ENCODE measurements at places on chromosomes 1 and 21.
A peak's percentile ranks its signal among the peaks of the same experiment; 100 is the strongest.

DNA sequence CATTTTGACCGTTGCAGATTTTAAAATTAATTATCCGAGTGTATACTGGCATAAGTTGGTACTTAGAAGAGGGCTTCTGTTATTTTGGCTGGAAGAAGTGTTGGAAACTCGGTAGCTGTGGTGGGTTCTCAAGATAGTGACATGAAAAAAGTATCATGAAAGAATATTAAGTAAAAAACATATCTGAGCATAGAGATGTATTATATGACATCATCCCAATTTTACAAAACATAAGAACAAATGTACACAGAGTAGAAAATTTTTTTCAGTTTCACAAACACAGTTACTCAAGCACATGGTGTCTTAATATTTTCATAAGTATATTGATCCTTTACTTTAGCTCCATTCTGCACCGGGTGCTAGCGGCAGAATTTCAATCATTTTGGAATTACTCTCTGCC, 684 bp downstream of the IFI16 start:
- no peak for DNase-seq

DNA sequence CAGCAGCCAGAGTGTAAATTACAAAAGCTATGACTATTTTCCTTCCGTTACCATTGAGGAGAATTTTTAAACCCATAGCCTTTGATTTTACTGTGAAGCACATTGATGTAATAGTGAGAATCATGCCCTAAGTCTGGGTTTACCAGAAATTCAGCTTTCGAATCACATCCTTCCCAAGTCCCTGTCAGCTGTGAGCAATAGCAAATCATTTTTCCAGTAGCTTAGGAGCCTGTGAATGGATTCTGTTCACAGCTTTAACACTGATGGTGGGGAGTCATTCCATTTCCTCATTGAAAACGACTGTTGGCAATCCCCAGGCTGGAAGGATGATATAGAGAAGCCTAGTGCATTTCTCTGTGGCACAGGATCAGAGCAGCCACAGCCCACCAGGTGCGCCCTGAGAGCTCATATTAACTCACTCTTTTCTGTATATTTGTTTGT, 82.2 kb upstream of the C1orf105 start:
- no peak for DNase-seq

- no peak for DNase-seq
Observed at GRCh38 chr1:225944387-225944786, 3.4 kb upstream of the LEFTY2 start.

DNA sequence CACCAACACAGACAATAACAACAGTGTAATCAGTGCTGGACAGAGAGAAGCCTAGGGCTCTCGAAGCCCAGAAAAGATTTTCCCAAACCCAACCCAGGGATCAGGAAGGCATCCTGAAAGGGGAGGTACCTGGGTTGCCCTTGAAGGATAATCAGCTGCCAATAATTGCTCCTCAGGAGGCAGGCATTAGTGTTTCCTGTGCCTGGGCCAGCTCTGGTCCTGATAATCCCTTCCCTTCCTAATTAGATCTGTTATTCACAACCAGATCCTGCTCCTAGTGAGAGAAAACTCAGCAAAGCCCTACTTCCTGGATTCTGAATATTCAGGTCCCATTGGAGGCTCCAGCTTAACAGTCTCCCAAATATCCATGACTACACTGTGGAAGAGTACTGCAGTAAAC, 117.4 kb downstream of the DMRTA2 start:
- DNase-seq = no peak

- DNase-seq = no peak
Observed at GRCh38 chr1:241638099-241638682, 2.0 kb downstream of the CHML start.

DNA sequence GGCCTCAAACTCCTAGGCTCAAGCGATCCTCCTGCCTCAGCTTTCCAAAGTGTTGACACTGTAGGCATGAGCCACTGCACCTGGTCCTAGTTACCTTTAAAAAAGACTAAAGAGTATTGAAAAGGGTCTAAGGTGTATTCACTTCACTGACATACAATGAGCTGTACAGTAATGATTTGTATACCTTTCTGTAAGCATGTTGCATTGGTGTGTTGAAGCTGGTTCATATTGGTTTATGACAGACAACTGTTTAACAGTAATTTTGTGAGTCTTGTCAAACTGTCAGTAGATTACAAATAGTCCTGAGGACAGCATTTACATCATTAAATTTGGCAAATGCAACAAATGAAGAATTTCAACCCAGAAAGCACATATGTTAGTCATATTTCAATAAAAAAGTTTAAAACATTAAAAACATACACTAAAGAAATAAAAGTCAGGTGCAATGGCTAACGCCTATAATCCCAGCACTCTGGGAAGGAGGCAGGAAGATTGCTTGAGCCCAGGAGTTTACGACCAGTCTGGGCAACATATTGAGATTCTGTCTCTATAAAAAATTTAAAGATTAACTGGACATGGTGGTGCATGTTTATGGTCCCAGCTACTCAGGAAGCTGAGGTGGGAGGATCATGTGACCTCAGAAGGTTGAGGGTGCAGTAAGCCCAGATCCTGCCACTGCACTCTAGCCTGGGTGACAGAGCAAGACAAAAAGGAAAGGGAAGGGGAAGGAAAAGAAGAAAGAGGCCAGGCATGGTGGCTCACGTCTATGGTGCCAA, 88.3 kb upstream of the HP1BP3 start:
- DNase-seq = no peak

DNA sequence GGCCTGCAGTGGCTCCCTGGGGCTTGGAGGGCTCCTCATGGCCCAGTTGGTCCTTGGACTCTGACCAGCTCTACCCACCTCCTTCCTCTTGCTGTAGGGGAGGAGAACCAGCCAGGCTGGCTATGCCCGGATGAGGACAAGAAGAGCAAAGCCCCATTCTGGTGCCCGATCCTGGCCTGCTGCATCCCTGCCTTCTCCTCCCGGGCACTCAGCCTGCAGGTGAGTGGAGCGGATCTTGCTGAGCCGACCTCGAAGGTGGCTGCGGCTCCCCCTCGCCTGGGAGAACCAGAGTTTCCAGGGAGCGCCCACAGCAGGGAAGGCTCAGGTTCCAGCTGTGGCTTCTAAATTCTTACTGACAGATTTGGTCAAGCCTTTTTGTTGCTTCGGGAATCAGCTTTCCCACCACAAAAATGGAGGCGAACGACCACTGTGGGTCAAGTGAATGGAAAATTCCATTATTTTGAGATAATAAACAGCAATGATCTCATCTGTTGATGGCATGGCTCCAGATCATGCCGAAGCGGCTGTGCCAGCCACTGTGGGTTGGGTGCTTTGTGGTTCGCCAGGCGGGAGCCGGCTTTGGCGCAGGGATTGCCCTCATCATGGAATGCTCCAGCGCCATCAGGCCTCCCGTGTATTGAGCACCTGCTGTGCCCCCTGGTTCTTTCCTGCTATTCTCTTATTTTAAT, 106.5 kb upstream of the ACTL8 start:
- no peak for DNase-seq

- peak; percentile 21 for DNase-seq
Observed at GRCh38 chr1:89261926-89262515, 10.6 kb downstream of the GBP5 start.

GRCh38 chr1:153728305-153729066, 636 bp downstream of the INTS3 start:
- DNase-seq = peak; percentile 63

DNA sequence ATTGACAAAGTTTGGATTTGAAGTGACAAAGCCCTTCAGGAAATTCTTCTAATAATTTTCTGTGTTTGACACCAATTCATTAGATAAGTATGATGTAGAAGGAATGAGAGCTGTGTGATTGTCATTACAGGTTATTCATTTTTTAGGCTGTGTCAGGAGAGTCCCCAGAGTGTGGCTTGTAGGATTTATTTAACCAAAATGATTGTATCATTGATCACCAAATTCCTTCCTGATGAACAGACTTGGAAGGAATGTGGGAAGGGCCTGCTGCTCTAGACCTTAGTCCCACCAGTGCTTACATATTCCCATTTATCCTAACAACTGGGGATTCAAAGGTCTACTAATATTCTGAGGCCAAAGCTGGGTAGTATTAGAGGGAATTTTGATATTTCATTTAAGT, 383.3 kb upstream of the KAZN start:
- no peak for DNase-seq

- no peak for DNase-seq
Observed at GRCh38 chr1:119816407-119816806, 5.1 kb upstream of the REG4 start.

- no peak for DNase-seq
Observed at GRCh38 chr1:3561702-3562101, 49.6 kb downstream of the MEGF6 start.

DNA sequence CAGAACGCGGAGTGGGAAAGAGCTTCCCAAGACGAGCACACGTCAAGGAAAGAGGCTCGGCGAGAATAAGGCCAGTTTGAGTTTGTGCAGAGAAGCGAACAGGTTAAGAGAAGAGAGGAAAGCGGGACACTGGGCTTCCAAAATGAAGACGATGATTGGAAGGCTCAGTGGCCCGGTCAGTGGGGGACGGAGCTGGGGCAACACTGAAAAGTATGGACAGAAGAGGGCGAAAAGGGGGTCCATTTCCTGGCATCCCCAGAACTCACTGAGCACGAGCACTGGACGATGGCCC, 258 bp downstream of the CCT3 start:
- no peak for DNase-seq

DNA sequence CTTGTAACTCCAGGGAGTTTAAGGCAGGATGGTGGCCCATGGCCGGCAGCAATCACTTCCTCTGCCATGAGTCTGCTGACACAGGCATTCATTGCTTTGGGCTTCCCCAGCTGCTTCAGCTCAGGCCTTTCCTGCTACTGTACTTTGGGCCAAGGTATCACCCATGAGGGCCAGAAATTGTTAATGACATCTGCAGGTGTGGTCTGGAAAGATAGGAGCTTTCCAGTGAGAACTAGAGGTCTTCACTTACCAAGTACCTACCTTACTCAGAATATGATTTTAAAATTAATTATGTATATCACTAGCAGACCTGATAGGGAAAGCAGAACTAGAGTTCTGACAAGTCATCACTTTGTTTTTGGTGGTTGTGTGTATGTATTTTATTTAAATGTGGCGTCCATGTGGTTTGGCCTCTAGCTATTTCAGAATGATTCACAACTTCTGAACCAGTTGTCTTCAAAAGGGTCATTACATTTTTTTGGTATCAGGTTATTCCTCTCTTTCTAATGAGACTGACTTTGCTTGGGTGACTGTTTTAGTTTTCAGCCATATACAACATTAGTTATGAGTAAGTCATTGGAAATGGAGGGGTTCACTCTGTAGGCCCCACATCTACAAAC, 2.7 kb downstream of the RGL1 start:
- DNase-seq = no peak

DNA sequence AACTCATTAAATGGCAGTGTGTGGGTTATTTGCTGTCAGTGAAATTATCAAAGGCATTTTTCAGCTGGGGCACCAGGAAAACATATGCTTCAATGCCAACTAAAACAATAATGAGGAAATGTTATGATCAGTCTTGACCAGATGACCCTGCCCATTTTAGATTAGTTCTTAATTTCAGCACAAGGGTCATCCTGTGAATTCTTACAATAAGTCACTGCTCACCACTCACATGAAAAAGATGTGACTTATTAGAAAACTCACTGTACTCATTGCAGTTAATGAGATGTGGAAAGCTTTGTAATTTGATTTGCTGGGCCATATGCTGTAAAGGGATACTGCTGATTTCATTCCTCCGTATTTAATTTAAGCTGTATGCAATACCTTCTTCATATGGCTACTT, 178.5 kb upstream of the LMO4 start:
- no peak for DNase-seq

- no peak for DNase-seq
Observed at GRCh38 chr1:29330856-29331255, 94.5 kb downstream of the PTPRU start.

GRCh38 chr1:32797456-32797855, 19.7 kb downstream of the YARS1 start:
- no peak for DNase-seq

DNA sequence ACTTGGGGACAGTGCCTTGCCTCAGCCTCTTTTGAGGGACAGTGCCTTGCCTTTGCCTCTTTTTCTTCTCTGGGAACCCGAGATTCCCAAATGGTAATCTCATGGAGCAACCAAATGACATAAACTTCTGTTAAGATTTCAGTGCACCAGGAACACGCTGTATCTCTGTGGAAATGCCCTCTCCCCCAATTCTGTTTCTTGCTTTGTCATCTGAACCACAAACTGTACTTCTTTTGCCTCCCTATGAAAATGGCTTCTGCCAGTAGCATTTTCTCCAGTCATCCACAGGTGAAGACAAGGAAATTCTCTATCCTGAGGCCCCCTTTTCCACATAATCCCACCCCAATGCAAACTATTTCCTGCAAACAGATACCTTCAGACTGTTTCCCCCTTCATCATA, 66.3 kb downstream of the OMA1 start:
- DNase-seq = no peak

DNA sequence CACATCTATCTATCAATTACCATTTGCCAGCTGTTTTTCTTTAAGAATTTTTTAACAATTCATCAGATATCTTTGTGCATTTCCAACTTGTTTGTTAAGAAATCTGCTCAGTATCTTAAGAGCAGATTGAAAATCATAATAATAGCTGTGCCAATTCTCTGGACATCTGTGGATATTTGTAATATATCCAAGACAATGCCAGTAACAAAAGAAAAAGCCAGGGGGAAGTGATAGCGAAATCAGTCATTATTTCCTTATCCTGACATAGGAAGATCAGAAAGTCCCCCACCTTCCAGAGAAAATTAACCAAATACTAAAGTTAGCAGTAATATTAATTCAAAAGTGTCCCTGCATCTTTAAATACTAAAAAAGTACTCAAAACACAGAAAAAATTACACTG, 217.1 kb downstream of the RERE start:
- no peak for DNase-seq

GRCh38 chr21:26162081-26162480, 8.5 kb downstream of the APP start:
- DNase-seq = no peak

DNA sequence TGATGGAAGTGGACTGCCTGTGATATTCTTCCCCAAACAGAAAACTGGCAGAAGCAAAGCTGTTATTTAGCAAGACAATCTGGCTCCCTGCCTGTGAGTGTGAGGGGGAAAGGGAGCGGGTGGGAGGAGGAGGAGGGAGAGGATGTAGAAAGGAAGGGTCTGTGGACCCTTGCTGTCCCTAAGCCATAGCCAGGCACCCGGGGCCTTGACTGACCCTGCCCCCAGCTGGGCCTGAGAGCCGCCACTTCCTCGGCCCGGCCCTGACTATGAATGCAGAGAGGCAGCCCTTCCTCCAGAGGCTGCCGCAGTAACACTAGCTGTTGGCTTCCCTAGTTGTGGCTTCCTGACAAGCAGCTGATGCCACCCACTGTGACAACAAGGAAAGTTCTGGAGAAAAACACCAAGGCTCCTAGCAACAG, 13.9 kb downstream of the PLA2G2F start:
- DNase-seq = no peak

DNA sequence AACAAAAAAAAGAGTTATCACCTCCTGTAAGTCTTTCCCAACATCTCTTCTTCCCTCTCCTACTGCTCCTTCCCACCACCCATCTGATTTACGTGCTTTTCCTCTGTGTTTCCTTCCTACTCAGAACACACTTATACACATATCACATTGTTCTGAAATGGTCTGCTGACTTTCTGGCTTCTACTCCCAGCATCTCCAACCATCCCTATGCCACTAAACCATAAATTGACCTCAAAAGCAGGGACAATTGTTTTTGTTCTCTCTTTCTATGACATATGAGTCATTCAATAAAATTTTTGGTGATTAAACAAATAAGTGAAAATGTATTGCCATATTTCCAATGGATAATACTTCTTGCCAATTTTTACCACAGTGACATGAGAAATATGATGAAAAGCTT, 8.2 kb downstream of the GOLPH3L start:
- no peak for DNase-seq

- no peak for DNase-seq
Observed at GRCh38 chr1:239123260-239123659, 263.1 kb upstream of the CHRM3 start.

GRCh38 chr1:57620605-57621004, 196.7 kb upstream of the DAB1 start:
- peak; percentile 43 for DNase-seq

Data from NCI-H2227 treated with DMSO at 0.1 percent for 48 hours (cell line).